ENCODE measurements at places on chromosomes 4 and X. TPM values are rescaled to one million over a fixed set of nuclear protein-coding genes. Genes with fewer than 3 reads are reported as not detected.

The BANK1 gene
- total RNA-seq: 5.3 TPM

The F9 gene
- not detected for total RNA-seq

The COL4A6 gene
- total RNA-seq: 1.2 TPM

The UCP1 gene
- total RNA-seq: not detected

The NPNT gene
- total RNA-seq: 39.4 TPM

The MTMR8 gene
- 4.7 TPM for total RNA-seq

Data from sciatic nerve (tissue), 2 donors.